Fibroblast of skin of left quadriceps (primary cell): ENCODE measurements at places on chromosomes 12 and 14.

GRCh38 chr14:51870606-51871005 lies 10.2 kb downstream of the GNG2 start:
- no peak for DNase-seq

- peak; percentile 34 for DNase-seq
Measured at GRCh38 chr14:61154641-61155040, 126.5 kb downstream of the TMEM30B start.

DNA sequence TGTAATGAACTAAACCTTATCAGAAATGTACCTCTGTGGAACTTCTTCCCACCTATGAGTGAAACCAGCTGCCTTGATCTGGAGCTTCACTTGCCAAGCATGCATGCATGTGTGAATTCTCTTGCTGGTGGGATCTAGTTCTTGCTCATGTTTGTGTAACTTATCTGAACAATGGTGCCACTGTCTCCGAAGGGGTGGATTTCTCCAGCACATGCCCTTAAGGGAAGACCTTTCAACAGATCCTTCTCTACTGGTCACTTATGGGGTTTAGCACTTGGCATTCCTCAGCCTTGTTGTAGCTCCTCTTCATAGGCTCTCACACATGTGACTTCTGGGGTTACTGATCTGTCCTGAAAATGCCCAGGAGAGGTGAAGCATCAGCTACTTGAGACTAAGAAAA lies 25.0 kb downstream of the SMOC1 start:
- no peak for DNase-seq

- DNase-seq: peak; percentile 7
Measured at GRCh38 chr12:62562846-62563245, 96.2 kb downstream of the MON2 start.

DNA sequence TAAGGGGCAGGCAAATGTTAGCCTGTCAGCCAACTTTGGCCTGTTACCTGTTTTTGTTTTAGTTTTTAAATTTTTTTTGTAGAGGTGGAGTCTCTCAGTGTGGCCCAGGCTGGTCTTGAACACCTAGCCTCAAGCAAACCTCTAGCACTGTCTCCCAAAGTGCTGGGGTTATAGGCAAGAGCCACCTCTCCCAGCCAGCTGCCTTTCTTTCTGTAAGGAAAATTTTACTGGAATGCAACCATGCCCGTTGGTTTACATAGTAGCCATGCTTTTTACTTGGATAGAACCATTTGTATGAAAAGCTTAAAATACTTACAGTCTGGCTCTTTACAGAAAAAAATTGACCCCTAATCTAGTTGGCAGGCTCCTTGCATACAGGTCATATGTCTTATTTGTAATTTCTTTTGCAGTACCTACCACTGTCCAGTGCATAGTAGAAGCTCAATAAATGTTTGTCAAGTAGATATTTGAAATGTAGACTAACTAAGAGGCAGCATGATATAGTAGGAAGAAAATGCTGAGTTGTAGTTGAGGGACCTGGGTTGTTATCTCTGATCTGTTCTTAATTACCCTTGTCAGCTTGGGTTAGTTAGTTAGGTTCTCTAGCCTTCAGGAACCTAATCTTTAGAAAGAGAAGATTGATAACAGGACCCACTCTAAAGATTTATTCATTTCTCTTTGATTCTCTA lies 4.7 kb downstream of the MDM2 start:
- no peak for DNase-seq

DNA sequence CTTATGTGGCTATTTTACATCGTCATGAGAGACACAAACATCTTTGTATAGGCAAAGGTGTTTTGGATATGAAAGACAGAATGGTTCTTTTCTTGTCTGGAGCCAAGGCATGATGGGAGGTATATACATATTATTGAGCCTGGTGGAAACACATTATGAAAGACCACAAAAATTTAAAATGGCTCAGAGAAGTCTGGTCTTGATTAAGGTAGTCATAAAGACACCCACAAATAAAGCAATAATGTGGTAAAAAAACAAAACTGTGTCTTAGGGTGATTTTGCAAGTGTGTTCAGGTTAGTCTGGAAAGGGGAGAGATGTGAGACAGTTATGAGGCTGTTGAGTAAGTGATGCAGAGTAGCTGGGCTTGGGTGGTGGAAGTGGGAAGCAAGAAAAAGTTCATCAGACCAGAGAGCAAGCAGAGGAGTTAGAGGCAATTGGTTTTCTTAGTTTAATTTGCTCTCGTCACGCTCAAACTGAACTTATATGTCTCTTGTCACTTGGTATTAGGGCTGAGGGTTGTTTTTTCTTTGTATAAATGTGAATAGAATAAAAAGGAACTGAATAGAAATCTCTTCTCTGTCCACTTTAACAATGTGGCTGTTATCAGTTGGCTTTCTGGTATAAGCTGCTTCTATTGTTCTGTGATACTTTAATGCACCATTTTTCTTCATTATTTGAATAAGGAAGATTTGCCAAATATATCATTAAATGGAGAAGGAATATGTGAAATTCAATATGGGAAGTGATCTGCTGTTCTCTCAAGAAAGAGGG lies 115.0 kb downstream of the AKAP6 start:
- peak; percentile 76 for DNase-seq

GRCh38 chr14:69924201-69924600 lies 45.0 kb downstream of the SMOC1 start:
- DNase-seq: no peak

GRCh38 chr14:102545461-102546265 lies 36.1 kb upstream of the ANKRD9 start:
- DNase-seq: peak; percentile 70

DNA sequence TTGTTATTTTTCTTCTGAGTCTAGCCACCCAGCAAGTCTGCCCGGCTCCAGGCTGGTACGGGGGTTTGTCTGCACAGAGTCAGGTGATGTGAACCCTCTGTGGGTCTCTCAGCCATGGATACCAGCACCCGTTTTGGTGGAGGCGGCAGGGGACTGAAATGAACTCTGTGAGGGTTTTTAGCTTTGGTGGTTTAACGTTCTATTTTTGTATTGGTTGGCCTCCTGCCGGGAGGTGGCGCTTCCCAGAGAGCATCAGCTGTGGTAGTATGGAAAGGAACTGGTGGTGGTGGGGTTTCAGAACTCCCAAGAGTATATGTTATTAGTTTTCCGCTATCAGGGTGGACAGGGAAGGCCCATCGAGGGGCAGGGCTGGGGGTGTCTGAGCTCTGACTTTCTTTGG lies 5.3 kb upstream of the SERPINA4 start:
- DNase-seq: no peak

DNA sequence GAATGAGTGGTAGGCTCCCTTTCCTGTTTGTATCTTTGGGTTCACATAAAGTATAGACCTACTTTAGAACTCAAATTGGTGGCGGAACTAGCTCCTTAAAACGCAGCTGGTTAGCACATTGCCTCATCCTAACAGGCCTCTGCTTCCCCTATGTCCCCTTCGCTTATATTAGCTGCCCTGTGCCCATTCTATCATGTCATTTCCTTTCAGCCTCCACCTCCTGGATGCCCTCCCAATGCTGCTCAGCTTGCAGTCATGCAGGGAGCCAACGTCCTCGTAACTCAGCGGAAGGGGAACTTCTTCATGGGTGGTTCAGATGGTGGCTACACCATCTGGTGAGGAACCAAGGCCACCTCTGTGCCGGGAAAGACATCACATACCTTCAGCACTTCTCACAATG lies 3.5 kb downstream of the DAZAP2 start:
- no peak for DNase-seq

GRCh38 chr12:19547271-19547671 lies 108.0 kb downstream of the AEBP2 start:
- DNase-seq: peak; percentile 18

DNA sequence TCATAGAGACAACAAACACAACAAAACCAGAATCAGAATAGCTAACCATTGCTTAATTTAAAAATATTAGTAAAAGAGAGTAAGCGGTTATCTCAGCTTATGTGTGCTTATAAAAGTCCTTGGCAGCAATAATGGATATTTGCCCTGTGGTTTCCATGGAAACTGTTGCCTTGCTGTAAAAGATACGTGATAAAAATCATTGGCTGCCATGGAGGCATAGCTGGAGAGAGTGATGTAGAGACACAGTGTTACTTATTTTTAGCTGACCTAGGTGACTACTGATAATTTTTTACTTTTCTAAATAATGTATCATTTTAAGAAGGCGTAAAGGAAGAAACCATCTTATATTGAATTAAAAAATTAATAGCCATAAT lies 92.9 kb downstream of the ERC1 start:
- no peak for DNase-seq
